CD4-positive, alpha-beta T cell (primary cell): ENCODE measurements at places on chromosomes 2 and 18. TPM values are rescaled to one million over a fixed set of nuclear protein-coding genes. Genes with fewer than 3 reads are reported as not detected.

DNA sequence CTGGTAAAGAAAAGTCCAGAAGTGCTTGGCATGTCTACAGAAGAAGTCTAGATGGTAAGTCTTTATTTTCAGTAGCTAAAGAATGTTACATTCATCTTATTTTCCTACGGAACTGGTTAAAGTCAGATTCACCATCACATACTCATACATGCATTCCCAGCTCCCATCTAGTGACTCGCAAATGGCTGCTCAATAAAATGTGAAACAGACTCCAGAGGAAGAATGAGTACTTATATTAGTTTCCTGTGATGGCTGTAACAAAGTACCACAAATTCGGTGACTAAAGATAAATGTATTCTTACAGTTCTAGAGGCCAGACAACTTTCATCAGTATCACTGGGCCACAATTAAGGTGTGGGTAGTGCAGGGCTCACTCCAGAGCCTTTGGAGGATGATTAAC is 797.2 kb downstream of the SATB2 start:
- no peaks in the 10 kb centered on the region for H3K36me3 ChIP-seq
- no peaks in the 10 kb centered on the region for H3K27me3 ChIP-seq
- H3K4me1 ChIP-seq: no peaks in the 10 kb centered on the region
- H3K27ac ChIP-seq: no peak overlapping the region
- no peak overlapping the region for H3K4me3 ChIP-seq

- no peaks in the 10 kb centered on the region for H3K36me3 ChIP-seq
- DNase-seq: no peak
- peaks cover 3% of the 10 kb centered on the region for H3K4me1 ChIP-seq
- no peak overlapping the region for H3K27ac ChIP-seq
- H3K4me3 ChIP-seq: no peak overlapping the region
Measured at GRCh38 chr18:76412818-76413565, 82.0 kb downstream of the ZNF516 start.

DNA sequence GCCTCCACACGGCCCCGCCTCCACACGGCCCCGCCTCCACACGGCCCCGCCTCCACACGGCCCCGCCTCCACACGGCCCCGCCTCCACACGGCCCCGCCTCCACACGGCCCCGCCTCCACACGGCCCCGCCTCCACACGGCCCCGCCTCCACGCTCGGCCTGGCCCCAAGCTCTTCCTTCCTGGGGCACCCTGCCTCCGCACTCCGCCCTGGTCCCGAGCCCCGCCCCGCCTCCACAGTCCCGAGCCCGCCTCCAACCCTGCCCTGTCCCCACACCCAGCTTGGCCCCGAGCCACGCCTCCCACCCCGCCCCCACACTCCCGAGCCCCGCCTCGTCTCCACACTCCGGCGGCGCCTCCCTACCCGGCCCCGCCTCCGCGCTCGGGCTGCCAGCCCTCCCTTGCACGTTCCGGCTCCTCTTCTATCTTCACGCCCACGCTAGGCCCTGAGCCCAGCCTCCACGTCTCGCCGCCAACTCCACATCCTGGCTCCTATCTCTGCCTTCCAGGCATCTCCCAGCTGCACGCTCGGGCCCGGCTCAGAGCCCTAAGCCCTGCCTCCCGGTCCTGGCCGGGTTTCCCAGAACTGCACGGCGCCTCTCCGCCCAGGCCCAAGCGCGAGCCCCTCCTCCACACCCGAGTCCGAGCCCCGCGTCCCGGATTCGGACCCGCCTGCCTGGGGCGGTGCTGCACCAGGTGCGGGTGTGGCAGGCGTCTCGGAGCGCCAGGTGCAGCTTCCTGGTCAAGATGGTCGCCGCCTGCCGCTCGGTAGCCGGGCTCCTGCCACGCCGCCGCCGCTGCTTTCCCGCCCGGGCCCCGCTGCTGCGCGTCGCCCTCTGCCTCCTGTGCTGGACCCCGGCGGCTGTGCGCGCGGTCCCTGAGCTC is at the start of gene TMEM87B:
TSS of gene TMEM87B (plus strand) at position 423 of the 883 bp plus-strand sequence. CDS start at position 746, 323 bp downstream.
- peak within 1 kb of the TSS; percentile 87 for H3K27ac ChIP-seq
- peaks cover 35% of the 10 kb centered on the region for H3K4me1 ChIP-seq
- peaks cover 12% of the 10 kb centered on the region for H3K36me3 ChIP-seq
- peak; percentile 99 for DNase-seq
- peak within 1 kb of the TSS; percentile 93 for H3K4me3 ChIP-seq

DNA sequence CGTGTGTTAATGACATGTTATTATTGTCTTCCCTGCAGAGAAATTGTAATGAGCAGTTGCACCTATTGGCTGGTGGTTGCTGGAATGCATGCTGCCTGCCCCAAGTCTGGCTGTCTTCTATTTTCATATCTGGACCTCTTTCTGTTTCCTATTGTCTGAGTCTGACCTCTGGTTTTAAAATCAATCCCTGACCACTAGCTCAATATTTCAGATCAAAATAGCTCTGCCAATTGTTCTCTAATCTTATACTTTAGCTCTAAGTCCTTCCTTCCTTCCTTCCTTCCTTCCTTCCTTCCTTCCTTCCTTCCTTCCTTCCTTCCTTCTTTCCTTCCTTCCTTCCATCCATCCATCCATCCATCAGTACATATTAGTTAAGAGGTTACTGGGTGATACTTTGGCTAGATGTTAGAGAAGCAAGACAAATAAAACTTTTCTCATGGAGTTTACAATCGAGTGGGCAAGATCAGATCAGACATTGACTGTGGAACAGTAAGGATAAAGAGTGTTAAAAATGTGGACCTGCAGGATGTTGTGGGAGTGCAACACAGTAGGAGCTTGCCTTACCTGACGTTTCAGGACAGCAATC is 417.1 kb downstream of the SOCS6 start:
- no peak overlapping the region for H3K27ac ChIP-seq
- no peaks in the 10 kb centered on the region for H3K36me3 ChIP-seq
- H3K4me1 ChIP-seq: no peaks in the 10 kb centered on the region
- no peak for DNase-seq
- no peak overlapping the region for H3K4me3 ChIP-seq

DNA sequence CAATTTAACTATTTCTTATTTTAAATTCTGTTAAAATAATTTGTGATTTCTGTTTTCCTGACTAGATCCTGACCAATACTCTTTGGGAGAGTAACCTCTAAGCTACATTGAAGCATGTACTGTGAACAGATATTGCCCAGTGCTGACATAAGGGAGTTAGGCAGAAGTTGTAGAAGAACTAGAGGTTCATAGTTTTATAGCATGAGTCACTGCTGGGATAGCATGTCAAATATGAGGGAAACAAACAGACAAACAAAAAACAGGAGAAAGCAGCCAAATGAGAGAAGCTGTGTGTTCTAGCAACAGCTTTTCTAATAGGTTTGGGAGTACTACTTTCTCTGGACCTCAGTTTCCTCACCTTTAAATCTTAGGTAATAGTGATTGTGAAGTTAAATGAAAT is 72.4 kb downstream of the CERS6 start:
- H3K27me3 ChIP-seq: no peaks in the 10 kb centered on the region
- no peak for DNase-seq
- no peaks in the 10 kb centered on the region for H3K36me3 ChIP-seq
- no peaks in the 10 kb centered on the region for H3K4me1 ChIP-seq
- no peak overlapping the region for H3K4me3 ChIP-seq
- no peak overlapping the region for H3K27ac ChIP-seq

GRCh38 chr18:63187791-63188460 is 131.6 kb downstream of the BCL2 start:
- H3K4me1 ChIP-seq: peaks cover 35% of the 10 kb centered on the region
- H3K4me3 ChIP-seq: no peak overlapping the region
- no peaks in the 10 kb centered on the region for H3K27me3 ChIP-seq
- DNase-seq: no peak
- no peak overlapping the region for H3K27ac ChIP-seq
- no peaks in the 10 kb centered on the region for H3K36me3 ChIP-seq

- no peak within 1 kb of the TSS for H3K4me3 ChIP-seq
- peaks cover 8% of the 10 kb centered on the region for H3K4me1 ChIP-seq
- H3K27me3 ChIP-seq: peaks cover 30% of the 10 kb centered on the region
- H3K27ac ChIP-seq: no peak within 1 kb of the TSS
Measured at GRCh38 chr18:59697236-59697932, at the start of gene CCBE1. Gene CCBE1 (minus strand): TSS chr18:59697423.

- H3K4me1 ChIP-seq: peaks cover 11% of the 10 kb centered on the region
- no peaks in the 10 kb centered on the region for H3K36me3 ChIP-seq
- DNase-seq: no peak
Measured at GRCh38 chr18:24488824-24489493, 28.5 kb downstream of the HRH4 start.

DNA sequence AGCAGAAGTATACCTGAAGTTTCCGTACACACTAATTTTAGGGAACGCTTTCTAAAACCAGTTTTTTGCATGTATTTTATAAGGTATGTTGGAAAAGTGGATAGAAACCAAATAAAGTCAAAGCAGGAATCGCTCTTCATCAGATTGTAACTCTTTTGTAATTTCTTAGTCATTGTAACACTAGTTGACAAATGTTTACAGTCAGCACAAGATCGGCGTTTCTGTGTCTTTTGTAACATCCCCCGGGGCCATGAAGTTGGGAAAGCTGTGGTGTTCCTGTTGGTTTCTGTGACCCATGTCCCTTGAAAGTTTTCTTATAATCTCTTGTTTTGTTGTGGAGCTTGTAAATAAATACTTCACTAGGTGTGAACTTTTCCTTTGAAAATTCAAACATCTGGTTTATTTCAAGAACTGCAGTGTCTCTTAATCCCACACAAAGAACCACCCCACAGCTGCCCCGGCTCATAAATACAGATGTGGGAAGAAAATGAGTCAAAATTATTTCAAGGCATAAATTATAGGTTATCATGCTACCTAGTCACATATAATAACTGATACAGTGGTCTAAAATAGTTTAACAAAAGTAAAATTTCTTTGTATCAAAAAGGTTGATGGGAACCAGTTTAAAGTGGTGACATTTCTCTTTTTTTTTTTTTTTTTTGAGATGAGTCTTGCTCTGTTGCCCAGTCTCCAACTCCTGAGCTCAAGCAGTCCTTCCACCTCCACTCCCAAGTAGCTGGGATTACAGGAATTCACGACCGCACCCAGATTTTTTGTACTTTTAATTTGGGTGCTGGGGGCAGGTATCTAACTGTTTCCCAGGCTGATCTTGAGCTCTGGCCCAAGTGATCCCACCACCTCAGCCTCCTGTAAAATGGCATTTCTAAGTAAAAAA is 751 bp upstream of the NMI start:
- H3K27me3 ChIP-seq: no peaks in the 10 kb centered on the region
- H3K4me1 ChIP-seq: peaks cover 23% of the 10 kb centered on the region
- H3K36me3 ChIP-seq: no peaks in the 10 kb centered on the region
- no peak for DNase-seq

DNA sequence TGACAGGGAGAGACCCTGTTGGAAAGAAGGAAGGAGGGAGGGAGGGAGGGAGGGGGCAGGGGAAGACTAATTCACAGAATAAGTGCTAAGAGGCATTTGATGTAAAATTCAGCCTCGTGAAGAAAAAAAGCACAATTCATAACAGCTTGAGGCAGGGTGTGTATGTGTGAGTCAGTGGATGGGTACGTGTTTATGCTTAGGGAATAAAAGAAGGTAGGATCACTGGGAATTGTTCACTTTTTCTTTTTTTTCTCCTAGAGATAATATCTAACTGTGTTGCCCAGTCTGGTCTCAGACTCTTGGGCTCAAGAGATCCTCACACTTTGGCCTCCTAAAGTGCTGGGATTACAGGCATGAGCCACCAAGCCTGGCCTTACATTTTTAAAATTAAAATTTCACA is 39.2 kb downstream of the WDR33 start:
- DNase-seq: no peak
- H3K4me3 ChIP-seq: no peak overlapping the region
- no peaks in the 10 kb centered on the region for H3K27me3 ChIP-seq

GRCh38 chr2:233338046-233338445 is 16.2 kb upstream of the DGKD start:
- no peaks in the 10 kb centered on the region for H3K36me3 ChIP-seq
- H3K27me3 ChIP-seq: no peaks in the 10 kb centered on the region
- no peak overlapping the region for H3K4me3 ChIP-seq
- no peak overlapping the region for H3K27ac ChIP-seq

GRCh38 chr18:48802543-48803290 is 148.0 kb downstream of the SMAD7 start:
- no peak overlapping the region for H3K27ac ChIP-seq
- DNase-seq: no peak
- no peak overlapping the region for H3K4me3 ChIP-seq
- H3K36me3 ChIP-seq: no peaks in the 10 kb centered on the region

DNA sequence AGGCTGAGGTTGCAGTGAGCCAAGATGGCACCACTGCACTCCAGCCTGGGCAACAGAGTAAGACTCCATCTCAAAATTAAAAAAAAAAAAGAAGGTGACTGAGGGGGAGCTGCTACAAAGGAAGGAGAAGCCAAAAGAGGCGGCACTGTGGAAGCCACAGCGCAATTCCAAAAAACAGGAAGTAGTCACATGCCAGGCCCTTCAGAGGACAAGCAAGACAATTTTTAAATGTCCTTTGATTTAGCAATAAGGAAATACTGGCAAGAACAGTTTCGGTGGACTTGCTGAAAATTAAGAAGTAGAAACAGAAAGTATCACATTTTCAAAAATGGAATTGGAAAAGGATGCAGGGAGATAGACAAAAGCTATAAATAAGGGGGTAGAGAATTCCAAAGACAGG is 122.8 kb downstream of the OSBPL1A start:
- peaks cover 5% of the 10 kb centered on the region for H3K4me1 ChIP-seq
- no peak for DNase-seq
- no peak overlapping the region for H3K27ac ChIP-seq
- no peak overlapping the region for H3K4me3 ChIP-seq
- peaks cover 20% of the 10 kb centered on the region for H3K27me3 ChIP-seq

GRCh38 chr2:219112651-219113338 is 47.8 kb downstream of the NHEJ1 start:
- DNase-seq: no peak
- no peak overlapping the region for H3K27ac ChIP-seq
- no peaks in the 10 kb centered on the region for H3K27me3 ChIP-seq
- peaks cover 2% of the 10 kb centered on the region for H3K4me1 ChIP-seq
- no peak overlapping the region for H3K4me3 ChIP-seq

- no peaks in the 10 kb centered on the region for H3K36me3 ChIP-seq
- no peaks in the 10 kb centered on the region for H3K27me3 ChIP-seq
- no peaks in the 10 kb centered on the region for H3K4me1 ChIP-seq
- H3K4me3 ChIP-seq: no peak overlapping the region
- DNase-seq: no peak
- no peak overlapping the region for H3K27ac ChIP-seq
Measured at GRCh38 chr2:224098481-224099230, 59.6 kb upstream of the SERPINE2 start.

ABCG5 gene
- not detected for total RNA-seq

FBLN7 gene
- total RNA-seq: 27.2 TPM

TANC1 gene
- 0.41 TPM for total RNA-seq

RAMP1 gene
- total RNA-seq: not detected

SERPINB10 gene
- total RNA-seq: not detected

BMP10 gene
- total RNA-seq: not detected
